ENCODE measurements at places on chromosomes 5 and 9.

- no peak for DNase-seq
Observed at GRCh38 chr9:8799206-8799605, 999.6 kb upstream of the DMAC1 start.

GRCh38 chr5:6570530-6570929 lies 62.3 kb downstream of the NSUN2 start:
- DNase-seq = no peak

- DNase-seq = peak; percentile 73
Observed at GRCh38 chr9:127921557-127922120, 4.8 kb upstream of the ST6GALNAC4 start.

GRCh38 chr5:132238169-132238744 lies 10.6 kb upstream of the P4HA2 start:
- DNase-seq = peak; percentile 24

DNA sequence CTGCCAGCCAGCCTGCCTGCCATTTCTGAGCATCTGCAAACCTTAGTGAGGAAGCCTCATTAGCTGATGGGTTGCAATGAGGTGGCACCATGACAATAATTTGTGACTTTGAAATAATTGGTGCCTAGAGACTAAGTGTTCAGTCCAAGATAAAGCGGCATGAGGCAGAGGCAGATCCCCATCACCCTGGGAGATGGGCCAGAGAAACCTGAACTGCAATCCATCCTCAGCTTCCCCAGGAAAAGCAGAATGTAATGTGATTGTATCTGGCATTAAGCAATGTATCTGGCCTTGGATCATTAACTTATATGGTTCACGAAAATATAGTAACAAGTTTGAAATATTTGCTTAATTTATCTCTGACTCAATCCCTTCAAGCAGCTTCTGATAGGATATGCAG lies 101.0 kb downstream of the SPOCK1 start:
- no peak for DNase-seq

GRCh38 chr5:115381911-115382662 lies 85.6 kb upstream of the CCDC112 start:
- no peak for DNase-seq

- no peak for DNase-seq
Observed at GRCh38 chr9:130537346-130538050, 41.9 kb upstream of the FUBP3 start.

DNA sequence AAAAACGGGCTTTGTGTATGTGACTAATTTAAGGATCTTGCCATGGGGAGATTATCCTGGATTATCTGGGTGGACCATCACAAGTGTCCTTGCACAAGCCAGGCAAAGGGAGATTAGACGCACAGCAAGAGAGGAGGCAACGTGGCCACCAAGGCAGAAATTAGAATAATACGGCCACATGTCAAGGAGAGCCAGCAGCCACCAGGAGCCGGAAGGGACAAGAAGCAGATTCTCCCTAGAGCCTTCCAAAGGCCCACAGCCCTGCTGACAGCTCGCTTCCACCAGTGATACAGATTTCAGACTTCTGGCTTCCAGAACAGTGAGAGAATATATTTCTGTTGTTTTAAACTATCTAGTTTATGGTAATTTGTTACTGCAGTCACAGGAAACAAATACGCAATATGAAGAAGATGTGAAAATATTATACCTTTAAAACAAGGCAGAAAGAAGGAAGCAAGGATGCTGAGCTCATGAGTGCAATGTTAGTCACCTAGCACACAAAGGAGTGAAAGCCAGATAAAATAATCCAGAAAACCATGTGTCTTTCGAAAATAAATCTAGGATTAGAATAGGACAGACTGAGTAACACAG lies 28.7 kb upstream of the F2RL1 start:
- DNase-seq = no peak

DNA sequence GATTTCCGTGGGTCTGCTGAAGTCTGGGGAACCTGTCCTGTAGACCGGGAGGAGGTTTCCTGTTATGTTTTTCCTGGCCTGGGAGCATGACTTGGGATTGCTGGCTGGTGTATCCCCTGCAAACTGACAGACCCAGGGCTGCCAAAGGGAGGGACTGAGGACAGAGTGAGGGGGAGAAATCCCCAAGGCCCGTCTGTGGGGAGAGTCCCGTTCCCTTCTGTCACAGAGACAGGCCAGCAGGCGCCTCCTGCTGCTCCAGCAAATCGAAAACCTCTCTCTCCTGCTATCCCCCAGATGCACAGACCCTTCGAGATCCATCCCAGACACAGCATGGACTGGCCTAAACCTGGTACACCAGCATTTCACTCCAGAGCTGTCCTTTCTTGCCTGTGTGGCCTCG lies 56.2 kb upstream of the ALDH1B1 start:
- no peak for DNase-seq

DNA sequence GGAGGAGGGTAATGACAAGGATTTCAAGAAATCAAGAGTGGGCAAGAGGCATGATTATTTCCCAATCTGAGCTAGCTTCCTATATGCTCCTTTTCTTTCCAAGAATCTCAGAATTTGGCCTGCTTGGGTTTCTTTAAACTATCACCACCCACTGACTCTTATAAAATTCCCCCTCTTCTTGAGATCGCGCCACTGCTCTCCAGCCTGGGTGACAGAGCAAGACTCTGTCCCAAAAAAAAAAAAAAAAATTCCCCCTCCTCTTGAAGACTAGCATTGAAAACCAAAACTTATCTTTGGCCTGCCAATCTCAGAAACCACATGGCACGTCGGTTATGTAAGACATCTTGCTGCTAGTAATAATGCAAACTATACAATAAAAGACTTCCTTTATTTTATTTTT lies 3.4 kb upstream of the DMXL1 start:
- DNase-seq = no peak

DNA sequence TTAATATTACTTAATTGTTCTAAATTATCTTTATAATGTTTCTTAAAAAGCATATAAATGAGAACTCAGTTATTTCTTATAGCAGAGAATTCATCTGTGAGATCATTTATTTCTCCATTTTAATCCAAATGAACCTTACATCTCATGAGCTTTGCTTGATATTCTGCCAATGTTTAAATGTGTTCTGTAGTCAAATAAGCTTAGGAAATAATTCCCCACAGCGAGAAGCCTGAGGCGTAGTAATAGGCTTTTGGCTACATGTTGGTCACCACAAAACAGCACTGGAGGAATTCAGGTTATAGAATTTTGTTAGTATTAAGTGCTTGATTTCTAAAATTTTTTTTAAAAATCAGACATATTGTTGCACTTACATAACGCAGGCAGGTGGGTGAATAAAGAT lies 585.3 kb upstream of the RORB start:
- no peak for DNase-seq

- DNase-seq = no peak
Observed at GRCh38 chr9:131105952-131106351, 9.6 kb downstream of the AIF1L start.

Measured in T-helper 17 cell (primary cell).